ENCODE measurements at places on chromosomes 1 and 21.
A peak's percentile ranks its signal among the peaks of the same experiment; 100 is the strongest.

- peak; percentile 81 for DNase-seq
These were observed 10.9 kb downstream of the ERRFI1 start for GRCh38 chr1:8015036-8015808.

- no peak for DNase-seq
These were observed 288.0 kb downstream of the PBX1 start for GRCh38 chr1:164846731-164847691.

- DNase-seq: no peak
These were observed 57.4 kb downstream of the SLX9 start for GRCh38 chr21:44996983-44997936.

DNA sequence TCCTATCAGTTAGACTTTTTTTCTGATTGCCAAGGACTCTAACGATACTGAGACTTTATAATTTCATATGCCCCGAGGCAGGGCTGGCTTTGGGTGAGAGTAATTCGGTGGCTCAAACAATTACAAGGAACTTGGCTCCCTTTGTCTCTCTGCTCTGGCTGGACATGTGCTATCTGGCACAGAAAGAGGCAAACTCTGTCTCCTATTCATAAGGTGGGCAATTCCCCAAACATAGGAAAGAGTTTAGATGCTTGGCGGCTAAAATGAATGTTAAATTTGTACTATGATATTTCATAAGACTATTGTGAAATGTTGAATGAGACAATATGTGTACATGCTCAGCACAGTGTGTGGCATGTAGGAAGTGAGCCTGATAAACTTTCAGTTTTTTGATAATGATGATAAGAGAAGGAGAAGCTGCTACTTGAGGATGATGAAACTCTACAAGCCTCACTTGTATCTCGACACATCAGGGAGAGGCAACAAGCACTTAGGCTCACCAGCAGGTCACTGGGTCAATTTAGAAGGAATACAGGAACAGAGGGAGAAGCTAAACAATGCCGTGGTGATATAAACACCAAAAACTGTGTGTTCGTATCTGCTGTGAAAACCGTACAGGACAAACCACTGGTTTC lies 12.6 kb upstream of the NTPCR start:
- DNase-seq: no peak

DNA sequence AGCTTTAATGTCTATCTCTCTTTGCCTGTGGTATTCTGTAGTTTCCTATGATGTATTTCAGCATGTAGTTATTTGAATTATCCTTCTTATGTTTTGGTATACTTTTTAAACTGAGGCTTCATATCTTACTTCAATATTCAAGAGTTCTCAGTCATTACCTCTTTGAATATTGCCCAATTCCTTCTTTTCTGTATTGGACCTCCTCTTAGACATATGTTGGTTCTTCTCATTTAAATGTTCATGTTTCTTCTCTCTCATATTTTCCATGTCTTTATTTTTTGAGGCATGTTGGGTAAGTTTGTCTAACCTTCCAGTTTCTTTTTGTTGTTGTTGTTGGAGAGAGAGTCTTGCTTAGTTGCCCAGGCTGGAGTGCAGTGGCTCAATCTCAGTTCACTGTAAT lies 140.6 kb downstream of the MRPS6 start:
- DNase-seq: no peak

- DNase-seq: no peak
These were observed 2.2 kb upstream of the YBX1 start for GRCh38 chr1:42680055-42680454.

GRCh38 chr21:15164678-15165303 lies 100.0 kb upstream of the NRIP1 start:
- DNase-seq: no peak

GRCh38 chr1:70376196-70376595 lies 21.7 kb upstream of the ANKRD13C start:
- no peak for DNase-seq

- no peak for DNase-seq
These were observed 9.8 kb downstream of the FRRS1 start for GRCh38 chr1:99756598-99756997.

DNA sequence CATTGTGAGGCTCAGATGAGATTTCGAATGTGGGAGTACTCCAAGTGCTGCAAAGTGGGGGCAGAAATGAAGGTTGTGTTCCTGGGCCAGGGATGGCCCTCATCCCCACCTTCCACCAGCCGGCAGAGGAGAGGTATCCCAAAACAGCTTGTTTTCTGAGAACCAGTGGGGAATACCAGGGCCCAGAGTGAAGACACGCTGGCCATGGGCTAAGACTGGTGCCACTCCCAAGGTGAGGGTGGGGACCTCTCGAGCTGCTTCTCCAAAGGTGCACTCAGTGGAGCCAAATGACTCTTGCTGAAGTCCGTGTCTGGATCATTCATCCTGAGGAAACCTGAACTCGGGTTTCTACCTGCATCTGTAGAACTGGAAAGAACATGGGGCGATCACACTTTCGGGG lies 22.1 kb downstream of the KCNA2 start:
- no peak for DNase-seq

- no peak for DNase-seq
These were observed 2.7 kb upstream of the NHLH1 start for GRCh38 chr1:160363951-160364735.

DNA sequence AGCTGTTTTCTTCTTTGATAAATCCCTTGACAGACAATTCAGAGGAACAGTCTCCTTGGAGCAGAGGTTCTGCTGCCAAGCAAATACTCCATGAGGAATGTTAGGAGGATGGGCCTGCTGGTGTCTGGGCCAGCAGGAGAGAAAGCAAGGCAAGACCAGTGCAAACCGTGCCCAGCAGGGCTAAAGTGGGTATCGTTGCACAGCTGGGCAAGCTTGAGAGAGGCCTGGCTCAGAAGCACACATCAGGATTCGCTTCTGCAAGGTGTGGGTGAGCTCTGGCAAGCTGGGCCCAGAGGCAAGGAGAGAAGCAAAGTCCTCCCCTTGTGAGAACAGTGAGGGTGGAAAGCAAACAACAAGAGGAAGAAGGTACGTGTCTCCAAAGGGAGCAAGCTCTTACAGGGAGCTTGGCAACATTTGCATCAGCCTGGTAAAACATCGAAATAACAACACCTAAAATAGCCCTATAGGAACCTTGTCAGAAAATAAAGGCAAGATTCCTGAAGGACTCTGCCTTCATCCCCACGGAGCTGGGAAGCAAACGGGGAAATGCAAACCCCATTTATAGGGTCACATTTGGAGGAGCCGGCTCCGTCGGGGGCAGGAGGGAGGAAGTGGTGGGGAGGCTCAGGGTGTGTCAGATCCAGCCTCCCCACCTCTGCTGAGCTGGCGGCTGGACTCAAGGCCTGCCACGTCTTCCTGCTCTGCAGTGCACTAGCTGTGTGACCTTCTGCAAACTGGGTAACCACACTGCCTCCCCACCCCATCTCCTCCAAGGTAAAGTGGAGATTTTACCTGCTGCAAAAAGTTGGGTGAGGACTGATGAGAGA lies 62.3 kb upstream of the HIVEP3 start:
- no peak for DNase-seq

GRCh38 chr1:93702111-93702827 lies 20.6 kb upstream of the BCAR3 start:
- DNase-seq: no peak

GRCh38 chr1:221689138-221689537 lies 52.8 kb downstream of the DUSP10 start:
- no peak for DNase-seq

DNA sequence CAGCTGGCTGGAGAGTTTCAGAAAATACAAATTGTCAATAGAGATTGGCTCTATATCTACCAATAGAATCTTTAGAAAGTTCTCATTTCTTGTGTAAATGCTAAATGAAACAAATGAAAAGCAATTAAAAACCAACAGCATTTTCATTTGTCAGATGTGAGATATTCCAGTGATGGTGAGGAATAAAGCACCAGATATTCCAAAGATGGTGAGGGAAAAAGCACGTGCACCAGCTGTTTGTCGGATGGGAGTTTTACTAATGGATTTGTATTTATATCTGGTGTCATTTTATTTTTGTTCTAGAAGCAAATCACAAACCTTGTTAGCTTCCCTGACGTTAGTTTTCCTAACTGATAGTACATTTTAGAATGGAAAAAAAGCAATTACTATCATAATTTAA lies 188.8 kb downstream of the PCP4 start:
- no peak for DNase-seq

GRCh38 chr1:69967245-69967766 lies 238.1 kb downstream of the LRRC40 start:
- no peak for DNase-seq

DNA sequence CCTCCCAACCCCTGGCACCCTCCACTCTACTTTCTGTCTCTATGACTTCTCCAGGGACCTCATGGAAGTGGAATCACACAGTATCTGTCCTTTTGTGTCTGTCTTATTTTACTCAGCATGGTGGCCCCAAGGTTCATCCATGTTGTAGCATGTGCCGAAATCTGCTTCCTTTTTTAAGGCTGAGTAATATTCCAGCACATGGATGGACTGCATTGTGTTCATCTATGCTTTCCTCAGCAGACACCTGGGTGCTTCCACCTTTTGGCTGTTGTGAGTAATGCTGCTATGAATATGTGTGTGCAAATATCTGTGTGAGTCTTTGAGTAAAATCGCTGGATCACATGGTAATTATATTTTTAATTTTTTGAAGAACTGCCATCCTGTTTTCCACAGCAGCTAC lies 1.6 kb upstream of the PFKL start:
- no peak for DNase-seq

DNA sequence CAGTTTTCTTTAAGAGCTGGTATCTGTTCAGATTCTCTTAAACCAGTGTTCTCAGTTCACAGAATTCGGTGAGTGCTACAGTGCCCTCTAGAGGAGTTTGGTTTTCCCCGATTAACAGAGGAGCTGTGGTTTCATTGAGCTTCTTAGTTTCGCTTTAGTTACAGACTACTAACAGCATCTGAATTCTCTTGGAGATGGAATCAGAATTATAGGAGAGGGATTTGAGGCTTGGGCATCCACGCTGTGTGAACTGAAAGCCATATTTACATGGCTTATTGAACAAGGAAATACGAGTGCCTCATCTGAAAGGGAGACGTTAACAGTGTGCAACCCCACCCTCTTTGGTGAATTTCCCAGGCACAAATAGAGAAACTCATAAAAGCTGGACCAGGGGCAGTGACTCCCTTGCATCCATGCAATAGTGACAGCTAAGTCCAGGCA lies 202.0 kb downstream of the USH2A start:
- peak; percentile 49 for DNase-seq

DNA sequence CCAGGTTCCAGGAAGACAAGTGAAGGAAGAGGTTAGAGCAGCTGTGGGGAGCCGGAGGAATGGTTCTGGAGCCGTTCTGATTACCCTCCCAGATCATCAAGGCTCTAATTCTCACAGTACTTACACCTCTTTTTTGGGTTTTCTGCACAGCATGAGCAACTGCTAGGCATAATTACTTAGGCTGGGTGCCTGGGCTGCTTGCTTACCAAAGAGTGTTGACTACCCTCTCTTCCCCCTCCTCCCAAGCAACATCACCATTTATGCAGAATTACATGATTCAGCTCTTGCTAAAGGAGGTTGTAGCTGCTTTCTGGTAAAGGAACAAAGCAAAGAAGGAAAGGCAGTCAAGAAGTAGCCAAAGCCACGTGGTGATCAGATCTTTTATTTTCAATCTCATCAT lies 397.2 kb downstream of the KCNH1 start:
- no peak for DNase-seq

GRCh38 chr1:43194509-43194908 lies 22.4 kb downstream of the CFAP57 start:
- DNase-seq: no peak

GRCh38 chr1:244405856-244406255 lies 45.9 kb downstream of the ADSS2 start:
- DNase-seq: no peak

DNA sequence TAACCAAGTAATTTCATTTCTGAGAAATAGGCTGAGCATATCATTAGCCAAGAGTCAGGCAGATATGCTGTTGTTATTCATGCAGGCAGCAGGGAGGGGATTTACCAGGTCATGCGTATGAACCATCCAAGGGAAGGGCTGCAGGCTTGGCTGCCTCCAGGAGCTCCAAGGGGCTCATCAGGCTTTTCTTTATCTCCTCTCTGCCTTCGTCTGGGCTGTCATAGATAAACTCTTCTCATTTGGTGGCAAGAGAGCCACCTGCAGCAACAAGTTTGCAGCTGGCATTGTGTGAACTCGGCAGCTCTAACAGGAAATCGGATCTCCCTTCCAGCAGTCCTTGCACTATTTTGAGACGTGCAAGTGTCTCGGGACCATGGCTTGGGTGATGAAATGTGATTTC lies 7.5 kb downstream of the CCDC27 start:
- DNase-seq: no peak

- DNase-seq: peak; percentile 71
These were observed 9.1 kb downstream of the OLIG1 start for GRCh38 chr21:33078907-33079582.

DNA sequence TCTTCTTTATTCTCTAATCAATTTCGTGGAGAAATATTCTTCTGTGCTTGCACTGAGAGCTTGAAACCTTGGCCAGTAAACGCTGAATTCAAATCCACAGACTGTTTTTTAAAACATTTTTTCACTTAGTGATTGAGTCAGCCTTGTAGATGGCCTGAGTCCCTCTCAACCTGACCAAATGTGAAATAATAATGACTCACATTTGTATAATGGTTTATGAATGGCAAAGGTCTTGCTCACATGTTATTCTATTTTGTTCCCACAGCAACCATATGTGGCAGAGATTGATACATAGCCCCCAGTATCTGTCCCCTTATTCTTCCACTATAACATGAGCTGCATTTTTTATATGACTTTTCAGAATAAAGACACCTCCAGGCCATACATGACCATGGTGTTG lies 47.8 kb upstream of the CCDC190 start:
- DNase-seq: peak; percentile 71

- peak; percentile 45 for DNase-seq
These were observed 150.1 kb upstream of the FGGY start for GRCh38 chr1:59146651-59147358.

All from AG08395 (cell line).